ENCODE measurements at places on chromosomes 5 and 9. TPM values are rescaled to one million over a fixed set of nuclear protein-coding genes. Genes with fewer than 3 reads are reported as not detected.

- H3K36me3 ChIP-seq, result no peaks in the 10 kb centered on the region
- H3K27ac ChIP-seq, result peak overlapping the region; percentile 75
- no peak overlapping the region for H3K4me3 ChIP-seq
- H3K27me3 ChIP-seq, result no peaks in the 10 kb centered on the region
- H3K4me1 ChIP-seq, result peaks cover 18% of the 10 kb centered on the region
- DNase-seq, result peak; percentile 68
Measured at GRCh38 chr9:115278326-115279035, 160.5 kb upstream of the TNC start.

DNA sequence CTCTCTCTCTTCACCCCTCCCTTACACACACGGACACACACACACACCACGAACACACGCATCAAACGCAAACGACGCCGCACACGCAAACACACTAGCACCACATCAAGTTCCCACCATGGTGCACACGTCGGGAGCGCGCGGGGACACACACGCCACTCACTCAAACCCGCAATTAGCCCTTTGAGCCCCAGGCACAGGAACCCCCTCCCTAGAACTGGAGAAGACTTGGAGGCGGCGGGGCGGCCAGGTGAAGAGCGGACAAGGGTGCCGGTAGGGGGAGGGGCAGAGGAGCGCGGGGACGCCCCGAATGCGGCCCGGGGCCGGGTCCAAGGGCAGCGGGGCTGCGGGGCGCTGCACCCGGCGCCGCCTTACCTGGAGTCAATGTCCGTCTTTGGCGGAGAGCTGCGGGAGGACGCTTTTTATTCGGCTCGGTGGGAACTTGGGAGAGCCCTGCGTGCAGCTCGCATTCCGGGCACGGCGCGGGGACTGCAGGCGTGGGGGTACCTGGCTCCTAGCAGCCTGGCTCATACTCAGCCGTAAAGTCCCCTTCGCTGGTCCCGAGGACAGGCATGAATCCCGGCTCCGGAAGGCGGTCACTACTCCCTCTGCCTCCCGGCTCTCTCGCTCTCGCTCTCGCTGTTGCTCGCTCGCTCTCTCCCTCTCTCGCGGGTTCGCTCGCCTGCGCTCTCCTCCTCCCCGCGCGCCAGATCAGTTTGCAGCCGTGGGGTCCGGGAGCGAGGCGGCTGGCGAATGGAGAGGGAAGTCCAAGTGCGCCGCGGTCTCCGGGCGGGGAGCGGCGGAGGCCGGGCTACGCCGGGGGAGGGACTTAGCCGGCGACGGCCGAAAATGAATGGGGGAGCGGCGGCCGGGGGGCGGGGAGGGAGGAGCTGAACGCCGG, at the start of gene BRINP1:
Gene BRINP1 (minus strand): TSS at position 755 of the 901 bp plus-strand sequence. CDS start 56,080 bp downstream, outside the sequence.
- H3K36me3 ChIP-seq, result no peaks in the 10 kb centered on the region
- H3K27ac ChIP-seq, result no peak within 1 kb of the TSS
- H3K4me3 ChIP-seq, result no peak within 1 kb of the TSS
- no peaks in the 10 kb centered on the region for H3K4me1 ChIP-seq
- peak; percentile 29 for DNase-seq

- no peaks in the 10 kb centered on the region for H3K27me3 ChIP-seq
- H3K4me3 ChIP-seq, result peak within 1 kb of the TSS; percentile 89
- peak; percentile 91 for DNase-seq
- peak within 1 kb of the TSS; percentile 77 for H3K27ac ChIP-seq
Measured at GRCh38 chr9:34646211-34647083, at the start of gene GALT. Gene GALT, plus strand, starts transcription at chr9:34646675. Its CDS starts 30 bp downstream, at chr9:34646705.

GRCh38 chr9:71767776-71768321, 464 bp downstream of the CEMIP2 start:
- peak; percentile 51 for DNase-seq
- peaks cover 52% of the 10 kb centered on the region for H3K4me1 ChIP-seq
- H3K36me3 ChIP-seq, result no peaks in the 10 kb centered on the region
- no peaks in the 10 kb centered on the region for H3K27me3 ChIP-seq
- H3K4me3 ChIP-seq, result peak overlapping the region; percentile 74
- peak overlapping the region; percentile 86 for H3K27ac ChIP-seq

TAF11L10 gene
- 1.4 TPM for total RNA-seq
